CD4-positive, alpha-beta T cell treated with Interleukin-6 for 4 hours (primary cell): ENCODE measurements at places on chromosomes 12 and 14.

GRCh38 chr12:27852742-27853141, 72.7 kb upstream of the MANSC4 start:
- DNase-seq = no peak

DNA sequence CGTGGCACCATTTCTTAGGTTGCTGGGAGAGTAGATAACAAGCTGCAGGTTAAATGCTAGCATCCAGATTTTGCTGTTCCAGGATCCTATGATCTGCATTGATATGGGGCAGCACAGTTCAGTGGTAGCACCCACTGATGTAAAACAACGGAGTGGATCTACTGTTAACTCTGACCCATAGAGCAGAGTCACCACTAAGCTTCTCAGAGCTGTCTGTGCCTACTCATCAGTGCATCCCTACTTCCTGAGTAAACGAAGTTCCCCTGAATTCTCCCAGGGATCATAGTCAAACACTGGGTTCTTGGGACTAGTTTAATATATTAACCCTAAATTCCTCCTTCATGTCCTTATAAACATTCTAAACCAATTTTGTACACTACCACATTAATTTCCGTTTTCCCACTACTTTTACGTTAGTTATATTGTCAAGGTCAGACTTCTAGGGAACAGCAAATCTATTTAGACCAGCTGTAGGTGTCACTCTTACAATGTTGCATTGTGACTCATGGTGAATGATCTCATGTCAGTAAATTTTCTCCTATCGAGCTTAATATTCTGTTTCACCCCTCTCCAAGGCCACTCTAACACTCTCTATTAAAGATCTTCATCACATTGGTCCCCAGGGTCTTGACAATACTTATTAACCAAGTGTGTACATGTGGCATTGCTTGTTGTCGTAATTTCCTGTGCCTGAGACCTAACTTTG, 10.3 kb downstream of the RERGL start:
- no peak for DNase-seq

DNA sequence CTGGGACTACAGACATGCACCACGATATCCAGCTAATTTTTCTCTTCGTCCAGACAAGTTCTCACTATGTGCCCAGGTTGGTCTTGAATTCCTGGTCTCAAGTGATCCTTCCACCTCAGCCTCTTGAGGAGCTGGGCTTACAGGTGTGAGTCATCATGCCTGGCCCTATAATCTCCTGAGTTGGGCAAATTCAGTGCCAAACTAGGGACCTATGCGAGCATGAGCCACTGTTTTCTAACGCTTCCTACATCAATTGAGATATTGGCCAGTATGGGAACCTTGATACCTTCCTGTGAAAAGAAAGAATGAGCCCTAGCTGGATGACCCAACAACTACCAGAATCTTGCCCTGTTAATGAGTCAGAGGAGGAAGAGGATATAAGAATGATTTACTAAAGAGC, 585.2 kb downstream of the C12orf50 start:
- DNase-seq = no peak

GRCh38 chr12:51907856-51908425, 637 bp downstream of the ACVRL1 start:
- DNase-seq = no peak

DNA sequence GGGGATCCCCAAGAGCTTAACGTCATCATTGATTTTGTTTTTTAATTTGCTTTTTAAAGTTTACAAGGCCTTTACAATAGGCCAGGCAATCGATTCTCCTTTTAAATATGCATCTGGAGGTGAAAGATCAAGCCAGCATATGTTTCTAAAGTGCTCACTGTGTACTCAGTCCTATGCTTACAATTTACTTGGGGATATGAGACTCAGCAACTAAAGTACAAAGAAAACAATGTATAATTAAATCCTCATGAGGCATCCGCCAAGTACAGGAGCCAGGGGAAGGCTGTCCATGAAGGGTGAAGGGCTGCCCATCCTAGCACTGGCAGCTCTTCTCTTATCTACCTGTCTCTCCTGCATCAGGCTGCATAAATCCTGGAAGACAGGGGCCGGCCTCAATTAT, 11.8 kb downstream of the CCDC92 start:
- DNase-seq = no peak

- no peak for DNase-seq
Measured at GRCh38 chr12:119259484-119259883, 75.0 kb upstream of the CCDC60 start.

DNA sequence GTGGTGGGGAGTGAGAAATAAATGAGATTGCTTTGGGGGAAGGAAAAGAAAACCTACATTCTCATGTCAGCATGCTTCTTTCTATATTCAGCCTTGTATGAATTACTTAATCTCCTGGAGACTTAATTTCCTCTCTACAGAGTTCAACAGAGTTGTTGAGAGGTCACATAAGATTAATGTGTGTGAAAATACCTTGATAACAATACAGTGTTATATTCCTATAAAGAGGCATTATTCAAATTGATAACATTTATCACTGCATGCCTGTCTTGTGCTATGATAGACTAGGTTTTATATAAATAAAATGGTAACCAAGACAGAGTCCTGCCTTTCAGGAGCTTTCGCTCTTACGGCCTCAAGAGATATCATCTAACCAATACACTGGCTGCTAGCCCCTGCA, 9.6 kb downstream of the FLRT2 start:
- no peak for DNase-seq

GRCh38 chr12:65125975-65126374, 4.9 kb upstream of the WIF1 start:
- no peak for DNase-seq

GRCh38 chr12:26791301-26791791, 41.6 kb downstream of the ITPR2 start:
- DNase-seq = no peak

- DNase-seq = no peak
Measured at GRCh38 chr12:47155457-47156166, 75.9 kb upstream of the AMIGO2 start.

GRCh38 chr14:65780566-65780965, 368.0 kb downstream of the FUT8 start:
- DNase-seq = no peak

DNA sequence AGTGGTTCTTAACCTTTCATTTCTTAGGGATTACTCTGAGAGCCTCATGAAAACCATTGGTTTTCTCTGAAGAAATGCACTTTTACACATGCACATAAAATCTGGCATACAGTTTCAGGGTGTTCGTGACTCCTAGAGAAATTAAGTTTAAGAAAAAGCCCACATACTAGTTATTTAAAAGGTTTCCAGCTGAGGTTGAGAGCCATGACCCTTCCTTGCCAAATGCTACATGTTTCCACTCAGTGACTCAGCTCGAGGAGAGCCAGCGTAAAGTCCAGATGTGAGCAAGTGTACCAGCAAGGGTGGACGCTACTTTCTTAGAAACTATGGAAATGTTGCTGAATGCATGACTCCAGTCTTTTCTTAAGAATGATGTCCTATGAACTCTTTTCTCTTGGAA, 42.7 kb upstream of the FLRT2 start:
- no peak for DNase-seq

- no peak for DNase-seq
Measured at GRCh38 chr14:100813291-100813690, 12.6 kb upstream of the MEG3 start.

DNA sequence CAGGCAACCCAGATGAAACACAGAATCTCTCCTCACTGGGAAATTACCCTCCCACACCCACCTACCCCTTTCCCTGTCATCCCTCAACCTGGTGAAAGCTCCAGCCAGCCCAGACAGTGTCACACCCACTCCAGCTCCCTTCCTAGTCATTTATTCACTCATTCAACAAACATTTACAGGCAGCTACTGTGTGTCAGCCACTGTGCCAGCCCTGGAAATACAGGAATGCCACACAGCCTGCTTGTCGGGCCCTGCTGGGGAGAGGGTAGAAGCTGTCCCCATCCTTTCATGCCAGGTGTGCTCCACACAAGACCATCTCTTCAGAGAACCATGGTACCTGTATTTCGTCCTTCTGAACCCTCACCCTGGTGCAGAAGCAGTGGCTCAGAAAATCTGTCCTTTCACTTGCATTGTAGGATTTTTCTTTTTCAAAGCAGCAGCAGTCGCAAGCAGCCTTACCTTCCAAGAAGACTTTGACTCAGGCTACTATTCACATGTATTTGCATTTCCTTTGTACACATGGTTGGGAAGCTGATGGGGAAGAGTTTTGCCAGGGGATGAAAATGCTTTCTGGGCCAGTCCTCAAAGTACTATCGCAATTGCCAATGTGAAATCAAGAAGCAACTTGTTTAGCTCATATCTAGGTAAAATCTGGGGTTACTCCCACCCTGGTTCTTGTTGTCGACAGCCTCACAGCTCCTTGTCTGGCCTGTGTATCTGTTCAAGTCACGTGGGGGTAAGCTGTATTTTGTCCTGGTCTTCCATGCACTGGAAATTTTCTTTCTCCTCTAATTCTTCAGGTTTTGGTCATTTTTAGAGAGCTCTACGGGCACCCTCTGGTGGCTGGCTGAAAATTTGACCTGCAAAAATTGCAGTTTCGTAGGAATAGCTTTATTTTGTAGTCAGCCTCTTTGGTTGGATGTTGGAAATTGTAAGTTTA, 147.4 kb upstream of the EGLN3 start:
- peak; percentile 36 for DNase-seq

DNA sequence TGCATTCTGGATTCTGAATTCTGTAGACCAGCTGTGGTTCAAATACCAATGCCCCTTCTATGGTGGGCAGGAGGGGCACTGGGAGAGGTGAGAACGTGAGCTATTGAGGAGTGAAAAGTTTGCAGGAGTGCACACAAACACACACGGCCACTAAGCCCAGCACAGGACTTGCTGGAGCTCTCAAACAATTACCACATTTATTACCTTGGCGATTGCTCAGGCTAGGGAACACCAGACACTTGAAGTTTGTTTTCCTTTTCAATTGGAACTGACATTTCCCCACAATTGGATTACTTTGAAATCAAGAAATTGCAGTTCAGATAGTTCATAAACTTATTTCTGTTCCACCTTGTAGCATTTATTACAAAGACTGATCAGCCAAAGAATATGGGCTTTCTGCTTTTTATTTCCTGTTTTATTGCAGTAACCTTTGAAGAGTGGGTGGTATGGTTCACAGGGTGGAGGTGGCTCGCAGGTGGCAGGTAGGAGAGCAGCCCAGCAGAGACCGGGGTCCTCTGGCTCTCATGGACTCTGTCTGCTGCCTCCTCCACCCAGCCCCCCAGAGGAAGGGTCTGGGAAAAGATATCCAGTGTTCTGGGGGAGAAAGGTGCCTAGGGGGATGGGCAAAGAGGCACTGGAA, 429.8 kb upstream of the CCDC196 start:
- no peak for DNase-seq

DNA sequence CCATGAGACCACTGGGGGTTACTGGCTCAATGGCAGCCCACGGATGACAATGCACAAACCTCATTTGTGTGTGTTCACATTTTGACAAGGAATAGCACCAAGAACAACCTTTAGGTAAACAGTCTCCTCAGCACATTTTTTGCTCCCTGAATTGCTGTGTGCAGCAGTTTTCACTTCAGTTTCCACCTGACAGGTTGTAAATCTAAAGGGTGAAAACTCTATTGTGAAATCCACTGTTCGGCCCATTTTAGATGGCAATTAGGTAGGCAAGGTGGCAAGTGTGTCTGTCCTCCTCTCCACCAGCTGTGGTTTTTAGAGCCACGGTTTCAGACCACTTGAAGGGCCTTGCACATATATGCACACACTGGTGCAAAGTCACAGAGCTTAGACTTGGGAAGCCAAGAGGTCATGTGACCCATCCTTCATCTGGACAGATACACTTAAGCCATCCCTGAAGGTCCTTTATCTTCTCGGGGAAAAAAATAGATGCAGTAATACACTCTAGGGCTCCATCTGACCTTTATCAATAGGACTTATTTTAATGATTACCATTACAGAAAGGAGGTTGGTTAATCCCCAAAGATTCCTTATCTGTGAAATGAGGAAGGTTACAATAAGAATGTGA, 23.2 kb downstream of the HAL start:
- DNase-seq = no peak

DNA sequence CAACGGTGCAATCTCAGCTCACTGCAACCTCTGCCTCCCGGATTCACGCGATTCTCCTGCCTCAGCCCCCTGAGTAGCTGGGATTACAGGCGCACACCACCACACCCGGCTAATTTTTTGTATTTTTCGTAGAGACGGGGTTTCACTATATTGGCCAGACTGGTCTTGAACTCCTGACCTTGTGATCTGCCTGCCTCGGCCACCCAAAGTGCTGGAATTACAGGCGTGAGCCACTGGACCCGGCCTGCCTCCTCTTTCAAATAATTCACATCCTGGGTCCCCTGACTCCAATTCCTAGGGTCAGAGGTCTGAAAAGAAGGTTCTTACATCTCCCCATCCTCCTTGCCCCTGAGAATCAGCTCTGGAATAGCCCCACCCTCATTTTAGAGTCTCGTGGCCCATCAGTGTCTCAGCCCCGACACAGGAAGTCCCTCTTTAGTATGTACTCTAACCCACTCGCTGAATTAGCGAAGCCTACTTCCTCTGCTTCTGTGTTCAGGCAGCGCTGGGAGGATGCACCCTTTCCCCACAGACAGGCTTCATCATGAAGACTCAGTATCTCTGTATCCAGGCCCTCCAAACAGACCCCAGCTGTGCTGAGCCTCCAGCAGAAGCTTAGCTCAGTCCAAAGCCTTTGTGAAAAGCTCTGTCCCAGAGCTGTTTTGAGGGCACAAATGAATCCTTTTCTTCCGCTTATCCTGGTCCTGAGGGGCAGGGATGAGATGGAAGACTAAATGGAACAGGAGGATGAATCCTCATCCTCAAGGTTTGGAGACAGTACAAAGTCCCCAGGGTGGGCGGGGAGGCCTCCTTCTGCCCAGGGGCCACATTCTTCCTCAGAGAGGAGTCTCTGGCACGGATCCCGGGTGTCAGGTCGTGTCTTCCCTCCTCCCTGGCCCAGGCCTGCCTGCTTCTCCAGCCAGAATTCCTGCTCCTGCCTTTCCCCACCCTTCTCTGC, 3.5 kb downstream of the LPAR5 start:
- DNase-seq = peak; percentile 74

DNA sequence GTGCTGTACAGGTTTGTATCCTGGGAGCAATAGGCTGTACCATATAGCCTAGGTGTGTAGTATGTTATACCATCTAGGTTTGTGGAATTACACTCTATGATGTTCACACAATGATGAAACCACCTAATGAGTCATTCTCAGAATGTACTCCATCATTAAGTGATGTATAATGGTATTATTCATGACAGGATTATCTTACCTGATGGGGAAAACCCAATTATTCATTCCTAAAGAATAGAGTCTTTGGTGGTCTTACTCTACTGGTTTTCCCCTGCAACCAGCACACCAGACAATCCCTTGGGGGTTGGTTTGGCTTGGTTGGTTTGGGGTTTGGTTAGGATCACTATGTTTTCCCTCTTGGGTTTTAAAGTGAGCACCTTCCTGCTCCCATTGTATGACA, 12.6 kb upstream of the OR10P1 start:
- DNase-seq = no peak
